HT1080 (cell line): ENCODE measurements at places on chromosomes 2 and 18. TPM values are rescaled to one million over a fixed set of nuclear protein-coding genes. Genes with fewer than 3 reads are reported as not detected.

- no peak for DNase-seq
Observed at GRCh38 chr2:27494944-27495554, at the start of gene FNDC4. Gene FNDC4 (minus strand): TSS chr2:27495200. CDS start chr2:27494679, 521 bp downstream.

- no peak for DNase-seq
Observed at GRCh38 chr18:5467671-5468070, 76.1 kb downstream of the EPB41L3 start.

- no peak for DNase-seq
Observed at GRCh38 chr2:63436488-63436887, 151.8 kb downstream of the WDPCP start.

DNA sequence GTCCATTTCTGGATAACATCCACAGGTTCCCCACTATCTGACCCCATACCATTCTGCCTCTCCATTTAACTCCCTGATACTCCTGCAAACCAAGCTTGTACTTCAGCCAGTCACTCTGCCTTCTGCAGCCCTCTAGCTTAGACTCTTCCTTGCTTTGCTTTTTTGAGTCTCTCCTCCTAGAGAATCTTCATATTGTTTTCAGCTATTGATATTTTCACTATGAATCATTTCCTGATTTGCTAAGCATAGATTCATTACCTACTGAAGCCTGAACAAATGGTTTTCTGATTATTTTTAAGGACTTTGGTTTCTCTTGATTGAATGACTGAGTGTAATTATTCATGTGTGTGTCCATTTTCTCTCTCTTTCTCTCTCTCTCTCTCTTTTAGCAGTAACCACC is 2102.3 kb upstream of the CELF4 start:
- peak; percentile 66 for DNase-seq

DNA sequence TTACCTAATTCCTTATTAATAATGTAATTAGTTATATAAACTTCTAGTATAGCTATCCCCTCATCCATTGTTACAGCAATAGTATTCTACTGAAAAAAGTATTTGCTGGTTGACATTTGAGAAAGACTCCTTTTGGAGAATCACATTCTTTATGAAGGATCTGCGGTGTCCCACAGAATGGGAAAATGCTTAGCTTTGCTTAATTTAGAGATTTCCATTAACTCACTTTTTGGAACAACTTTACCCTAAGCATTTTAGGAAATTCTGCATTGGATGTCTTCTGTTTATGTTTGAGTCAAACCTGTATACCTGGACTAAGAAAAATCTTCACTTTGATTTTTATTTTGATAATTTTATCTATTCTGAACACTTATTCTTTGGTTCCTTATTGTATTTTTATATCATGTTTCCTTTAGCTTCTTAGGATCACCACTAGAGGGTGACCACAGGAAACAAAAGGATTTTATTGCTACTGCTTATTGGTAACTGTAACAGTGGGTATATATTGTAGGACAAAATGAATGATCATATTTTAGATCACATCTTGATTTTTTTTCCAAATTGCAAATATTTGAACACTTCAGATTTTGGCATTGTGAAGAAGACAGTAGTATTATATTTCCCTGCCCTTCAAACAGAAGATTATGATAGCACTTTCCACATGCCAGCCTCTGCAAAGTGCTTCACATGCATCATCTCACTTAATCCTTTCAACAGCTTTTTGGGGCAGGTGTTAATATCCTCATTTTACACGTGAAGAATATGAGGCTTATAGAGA is 79.6 kb downstream of the MIB1 start:
- DNase-seq = no peak

GRCh38 chr2:230944757-230945372 is 19.8 kb upstream of the GPR55 start:
- no peak for DNase-seq

- no peak for DNase-seq
Observed at GRCh38 chr2:44663471-44664073, 277.9 kb upstream of the SIX3 start.

- DNase-seq = peak; percentile 20
Observed at GRCh38 chr2:60152226-60152833, 401.1 kb downstream of the BCL11A start.

DNA sequence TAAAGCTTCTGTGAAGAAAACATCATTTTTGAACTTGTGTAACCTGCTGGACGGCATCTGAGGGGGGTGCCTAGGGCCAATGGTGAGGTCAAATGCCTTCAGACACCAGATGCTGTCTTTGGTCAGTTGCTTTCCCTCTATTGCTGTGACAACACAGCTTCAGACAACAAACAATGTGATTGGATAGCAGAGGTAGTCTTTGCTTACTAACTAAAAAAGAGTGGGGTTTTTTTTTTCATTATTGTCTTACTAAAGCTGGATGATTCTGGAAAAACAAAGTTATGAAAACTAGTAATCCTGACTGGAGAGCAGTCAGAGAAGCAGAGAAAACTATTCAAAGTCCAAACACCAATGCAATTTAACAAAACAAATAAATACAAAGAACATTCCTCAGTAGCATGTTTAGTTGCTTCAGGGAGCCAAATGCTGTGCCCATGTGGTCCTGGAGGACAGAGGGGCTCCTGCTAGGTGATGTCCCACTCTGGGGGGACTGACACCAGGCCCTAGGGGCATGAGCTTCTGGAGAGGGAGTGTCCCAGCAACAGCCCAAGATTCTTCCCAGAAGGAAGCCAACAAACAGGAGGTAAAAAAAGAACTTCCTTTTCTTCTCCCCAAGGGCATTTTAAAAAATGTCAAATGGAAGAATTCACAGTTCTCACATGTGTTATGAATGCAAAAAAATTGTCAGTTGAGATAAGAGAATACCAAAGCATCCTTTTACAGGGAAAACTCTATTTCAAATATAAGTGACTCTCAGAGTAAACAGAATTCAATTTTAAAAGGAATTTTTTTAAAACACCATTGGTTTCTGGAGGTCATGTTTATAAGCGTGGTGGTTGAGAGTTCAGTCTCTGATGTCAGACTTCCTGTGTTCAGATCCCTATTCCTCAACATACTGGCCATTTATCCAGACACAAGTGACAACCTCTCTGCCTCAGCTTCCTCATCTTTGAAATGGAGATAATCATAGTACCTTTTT is 181.1 kb upstream of the PGAP1 start:
- no peak for DNase-seq

DLX2 gene
- 0.53 and 1.1 TPM in 2 replicates for total RNA-seq

EFHD1 gene
- total RNA-seq = not detected in 2 replicates

EGR4 gene
- not detected in 2 replicates for total RNA-seq
